Lower leg skin (tissue), 4 donors: ENCODE measurements at places on chromosomes 3 and 15.

GRCh38 chr3:156038869-156039268 lies 81.5 kb upstream of the KCNAB1 start:
- no peak for DNase-seq

DNA sequence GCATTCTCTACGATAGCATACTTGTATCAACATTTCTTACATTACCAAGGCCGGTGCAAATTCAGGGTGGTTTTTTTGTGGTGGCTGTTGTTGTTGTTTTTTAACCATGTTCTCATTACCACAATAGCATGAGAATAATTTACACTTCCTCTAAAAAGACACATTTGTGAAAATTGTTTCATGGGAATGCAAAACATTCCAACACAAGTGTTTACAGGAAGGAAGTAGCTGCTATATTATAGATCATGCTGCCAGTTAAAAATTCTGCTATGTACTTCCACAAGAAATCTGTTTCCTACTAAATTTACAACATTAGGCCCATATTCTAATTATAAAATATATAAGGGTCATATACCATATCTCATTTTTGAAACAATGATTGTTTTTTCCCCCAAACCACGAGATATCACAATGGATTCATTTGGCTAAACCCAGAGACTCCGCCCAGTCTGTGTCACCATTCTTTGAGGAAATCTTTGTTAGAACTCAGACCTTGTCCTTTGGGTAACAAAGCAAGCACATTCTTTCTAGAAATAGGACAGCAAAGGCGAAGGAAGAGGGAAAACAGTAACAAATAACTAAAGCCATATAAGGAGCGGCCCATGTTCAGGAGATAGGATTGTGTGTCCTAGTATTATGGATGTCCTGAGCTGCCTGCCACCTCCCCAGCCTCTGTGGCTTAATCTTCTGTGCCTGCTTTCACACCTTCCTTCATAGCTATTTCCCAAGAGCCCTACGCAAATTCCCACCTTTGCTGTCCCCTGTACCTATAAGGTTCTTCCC lies 60.1 kb downstream of the UACA start:
- DNase-seq, result no peak

DNA sequence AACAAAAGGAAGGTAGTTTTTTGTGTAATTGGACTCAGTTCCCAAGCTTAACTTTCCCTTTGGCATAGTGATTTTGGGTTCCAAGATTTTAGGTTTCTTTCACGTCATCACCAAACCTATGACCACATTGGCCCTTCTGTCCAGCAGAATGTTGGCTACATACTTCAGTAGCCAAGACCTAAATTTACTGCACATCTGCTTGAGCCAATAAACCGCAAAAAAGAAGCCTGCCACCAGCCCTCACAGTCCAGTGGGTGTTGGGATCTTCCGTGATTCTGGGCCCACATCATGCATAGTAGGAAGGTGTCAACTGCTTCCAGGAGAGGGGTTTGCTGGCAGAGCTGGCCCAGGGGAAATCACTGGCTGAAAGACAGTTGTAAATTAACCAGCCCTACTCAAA lies 57.6 kb upstream of the LIPC start:
- DNase-seq, result no peak

- DNase-seq, result no peak
Measured at GRCh38 chr15:78322724-78323521, 17.2 kb upstream of the CRABP1 start.

DNA sequence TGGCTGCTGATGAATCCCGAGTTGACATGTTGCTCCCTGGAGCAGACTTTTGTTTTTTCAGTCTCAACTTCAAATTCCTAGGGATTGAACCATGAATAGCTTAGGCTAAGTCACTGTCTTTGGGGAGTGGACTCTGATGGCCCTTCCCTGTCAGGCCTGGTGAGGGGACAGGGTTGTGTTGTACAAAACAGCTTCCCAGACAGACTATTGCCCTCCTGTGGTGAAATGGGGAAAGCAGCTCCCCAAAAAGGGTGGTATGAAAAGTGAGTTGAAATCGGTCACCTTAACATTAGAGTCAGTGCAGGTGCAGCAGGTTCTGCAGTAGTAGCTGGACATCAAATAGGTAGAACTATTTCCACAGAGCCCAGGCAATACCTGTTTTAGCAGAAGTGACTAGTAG lies 775.6 kb downstream of the ROBO2 start:
- DNase-seq, result no peak

- no peak for DNase-seq
Measured at GRCh38 chr3:193446965-193447602, 68.5 kb upstream of the ATP13A5 start.

DNA sequence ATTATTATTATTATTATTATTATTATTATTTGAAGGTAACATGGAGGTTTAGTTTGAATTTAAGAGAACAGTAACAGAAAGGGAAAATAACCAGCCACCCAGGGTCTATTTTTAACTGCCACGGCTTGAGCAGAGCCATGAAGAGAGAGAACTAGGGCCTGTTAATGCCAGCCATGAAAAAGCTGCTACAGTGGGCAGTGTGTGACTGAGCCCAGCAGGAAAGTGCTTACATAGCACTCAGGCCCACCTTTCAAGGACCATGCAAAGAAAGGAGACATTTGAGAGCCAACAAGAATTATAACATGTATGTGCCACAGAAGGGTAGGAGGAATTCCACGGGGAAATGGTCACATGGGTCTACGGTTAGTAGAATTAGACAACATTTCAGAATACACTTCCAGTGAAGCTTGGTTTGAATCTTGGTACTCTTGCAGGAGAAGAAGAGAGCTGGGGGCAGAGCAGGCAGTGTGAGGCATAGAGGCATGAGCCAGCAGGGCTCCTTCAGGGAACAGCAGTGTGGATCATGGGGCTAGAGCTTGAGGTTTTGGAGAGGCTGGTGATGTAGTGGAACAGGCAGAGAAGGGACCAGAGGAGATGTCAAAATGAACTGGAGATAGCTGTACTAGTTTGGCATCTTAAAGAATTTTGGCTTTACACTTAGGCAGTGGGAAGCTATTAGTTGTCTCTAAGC lies 140.7 kb downstream of the CMSS1 start:
- DNase-seq, result no peak

- peak; percentile 53 for DNase-seq
Measured at GRCh38 chr15:52780172-52780980, 9.8 kb downstream of the ONECUT1 start.

DNA sequence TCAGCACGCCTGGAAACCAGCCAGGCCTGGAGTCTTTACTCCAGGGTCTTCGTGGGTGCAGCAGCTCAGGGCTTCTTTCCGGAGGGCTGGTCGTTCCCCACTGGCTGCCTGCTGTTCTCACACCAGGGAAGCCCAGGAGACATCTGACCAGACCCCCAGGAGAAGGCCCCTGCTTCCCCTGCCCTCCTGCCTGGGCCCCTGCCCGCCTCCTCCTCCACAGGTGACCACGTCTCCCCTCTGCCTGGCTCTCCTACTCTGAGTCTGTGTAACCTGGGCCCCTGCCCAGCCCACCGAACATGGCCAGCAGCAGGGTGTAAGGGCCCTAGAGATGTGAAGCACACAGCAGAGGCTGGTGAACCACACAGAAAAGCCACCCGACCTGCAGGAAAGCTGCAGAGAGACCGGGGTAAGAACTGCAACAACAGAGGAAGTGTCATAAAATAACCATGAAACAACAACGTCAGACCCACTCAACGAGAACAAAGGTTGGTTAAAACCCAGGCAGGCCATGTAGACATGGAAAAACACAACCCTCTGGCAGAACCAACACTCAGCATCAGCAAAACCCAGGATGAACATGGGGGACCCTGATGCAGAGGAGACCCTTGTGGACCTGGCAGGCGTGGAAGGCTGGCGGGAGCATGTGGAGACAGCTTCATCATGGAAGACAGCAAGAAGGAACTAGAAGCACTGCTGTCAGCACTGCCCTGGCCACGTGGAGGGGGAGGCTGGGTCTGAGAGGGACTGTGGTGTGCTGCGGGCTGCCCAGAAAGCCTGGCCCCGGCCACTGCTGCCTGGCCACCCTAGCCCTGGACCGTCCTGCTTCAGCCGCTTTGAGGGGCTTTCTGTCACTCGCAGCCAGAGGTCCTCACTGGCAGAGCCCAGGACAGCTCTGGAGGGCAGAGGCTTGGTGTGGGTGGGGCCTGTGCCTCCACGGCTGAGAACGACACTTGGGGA lies 20.4 kb downstream of the UROC1 start:
- DNase-seq, result no peak
